ENCODE measurements at places on chromosomes 16 and 17.

DNA sequence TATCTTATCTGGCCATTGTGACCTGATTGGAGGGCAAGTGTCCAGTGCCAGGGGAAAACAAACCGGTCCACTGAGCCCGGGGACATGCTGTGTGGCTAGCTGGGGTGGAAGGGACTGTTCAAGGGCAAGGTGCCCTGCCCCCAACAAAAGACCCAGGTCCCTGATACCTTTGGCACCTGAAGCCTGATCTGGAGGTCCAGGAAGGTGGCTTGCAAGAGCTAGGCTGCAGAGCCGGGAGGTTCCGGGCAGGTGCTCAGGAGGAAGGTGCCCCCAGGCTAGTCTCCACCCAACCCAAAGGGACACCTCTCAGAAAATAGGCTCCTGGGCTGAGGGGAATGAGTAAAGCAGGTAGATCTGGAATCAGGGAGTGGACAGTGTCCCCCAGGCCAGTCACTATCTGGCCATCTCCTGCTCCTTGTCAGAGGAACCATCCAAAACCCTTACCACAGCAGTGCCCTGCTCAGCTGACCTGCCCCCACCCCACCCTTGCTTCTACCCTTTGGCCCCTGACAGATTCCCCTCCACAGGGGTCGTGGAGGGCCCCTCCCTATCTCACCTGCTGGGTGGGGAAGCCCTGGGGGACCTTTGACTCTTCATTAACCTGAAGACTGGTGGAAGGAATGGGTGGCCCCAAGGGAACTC lies 6.2 kb downstream of the NAT9 start:
- DNase-seq, result no peak

- peak; percentile 25 for DNase-seq
Observed at GRCh38 chr17:58391302-58391984, 25.9 kb downstream of the RNF43 start.

DNA sequence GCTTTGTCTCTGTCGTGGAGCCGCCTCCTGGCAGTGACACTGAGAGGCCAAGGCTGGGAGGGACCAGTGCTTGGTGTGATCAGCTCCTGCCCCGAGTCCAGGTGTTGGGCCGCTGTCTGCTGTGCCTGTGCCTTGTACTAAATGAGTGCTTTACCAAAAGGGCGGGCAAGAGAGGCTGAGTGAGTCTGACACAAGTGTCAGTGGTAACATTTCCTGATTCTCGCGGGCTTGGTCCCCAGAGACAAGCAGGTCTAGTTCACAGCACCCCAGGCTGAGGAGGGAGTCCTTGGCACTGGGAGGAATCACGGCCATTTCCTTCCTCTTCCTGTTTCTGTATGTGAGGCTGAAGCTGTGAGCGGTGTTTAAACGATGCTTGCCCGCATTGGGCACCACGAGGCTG lies 30.2 kb downstream of the PLD6 start:
- DNase-seq, result no peak

DNA sequence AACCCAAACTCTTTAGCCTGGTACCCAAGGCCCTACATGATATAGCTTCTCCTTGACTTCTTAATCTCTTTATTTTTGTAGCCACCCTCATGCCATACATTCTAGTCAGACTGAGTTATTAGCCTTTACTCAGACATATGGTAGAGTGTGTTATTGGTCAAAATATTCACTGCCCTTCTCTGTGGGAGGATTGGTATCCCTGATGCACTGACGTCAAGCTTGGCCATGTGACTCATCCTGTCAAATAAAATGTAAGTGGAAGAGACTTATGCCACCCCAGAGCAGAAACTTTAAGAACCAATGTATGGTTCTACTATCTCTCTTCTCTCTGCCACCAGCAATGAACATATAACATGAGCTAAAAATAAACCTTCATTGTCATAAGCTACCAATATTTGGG lies 12.2 kb upstream of the BEAN1 start:
- no peak for DNase-seq

- DNase-seq, result no peak
Observed at GRCh38 chr16:86286991-86287663, 223.2 kb upstream of the FOXF1 start.

GRCh38 chr16:86827521-86827920 lies 249.2 kb downstream of the FOXL1 start:
- no peak for DNase-seq

GRCh38 chr16:85686912-85687591 lies 1.7 kb downstream of the GINS2 start:
- DNase-seq, result no peak

GRCh38 chr17:14011740-14012405 lies 57.4 kb upstream of the COX10 start:
- DNase-seq, result no peak

GRCh38 chr16:73047536-73048291 lies at the start of gene ZFHX3:
Gene ZFHX3, minus strand, starts transcription at chr16:73048128. Its CDS starts 87,983 bp downstream, at chr16:72960145.
- peak; percentile 82 for DNase-seq

DNA sequence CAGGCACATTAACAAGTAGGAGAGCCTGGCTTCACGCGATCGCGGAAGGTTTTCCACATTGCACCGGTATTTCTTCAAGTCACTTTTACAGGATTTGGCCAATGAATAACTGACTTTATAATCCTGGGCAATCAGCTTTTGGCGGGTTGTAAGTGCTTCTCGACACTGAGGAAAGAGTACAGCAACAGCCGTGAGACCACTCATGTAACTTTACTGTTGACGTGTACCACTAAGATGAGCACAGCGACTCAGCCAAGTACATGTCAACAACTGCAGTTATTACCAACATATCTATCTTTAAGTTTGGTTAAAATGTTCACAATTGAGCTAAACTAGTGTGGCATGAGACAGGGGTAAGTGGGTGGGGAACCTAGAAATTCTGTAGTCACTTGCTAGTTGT lies 71.7 kb upstream of the CLEC18B start:
- no peak for DNase-seq

- DNase-seq, result no peak
Observed at GRCh38 chr17:27947005-27947406, 53.8 kb upstream of the LYRM9 start.

DNA sequence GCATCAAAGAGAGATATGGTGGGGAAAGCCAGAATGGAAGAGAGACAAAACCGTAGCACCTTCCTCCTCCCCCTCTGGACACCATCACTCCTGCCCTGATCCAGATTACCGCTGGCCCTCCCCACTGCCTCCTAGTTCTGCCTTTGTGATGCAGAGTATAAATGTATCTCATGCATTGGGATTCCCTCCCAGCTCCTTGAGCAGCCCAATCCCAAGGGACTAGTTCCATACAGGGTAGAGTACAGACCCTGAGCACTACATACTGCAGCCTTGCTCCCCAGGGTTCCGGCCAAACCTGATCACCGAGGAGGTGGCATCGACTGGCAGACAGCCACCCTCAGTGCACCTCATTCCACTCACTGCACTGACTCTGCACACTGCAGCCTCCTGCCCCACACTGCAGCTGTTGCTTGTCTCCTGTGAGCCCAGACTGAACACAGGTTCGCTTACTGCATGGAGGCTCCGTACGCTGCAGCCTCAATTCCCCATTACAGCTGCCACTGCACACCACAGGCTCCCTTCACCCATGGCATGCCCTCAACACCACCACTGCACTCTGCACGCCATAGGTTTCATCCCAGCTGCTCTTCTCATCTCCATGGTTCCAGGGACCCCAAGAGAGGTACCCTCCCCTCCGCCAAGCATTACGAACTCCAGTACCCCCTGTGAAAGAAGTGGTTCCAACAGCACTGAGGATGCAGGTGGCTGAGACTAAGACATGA lies 1.7 kb upstream of the THRA start:
- DNase-seq, result no peak

DNA sequence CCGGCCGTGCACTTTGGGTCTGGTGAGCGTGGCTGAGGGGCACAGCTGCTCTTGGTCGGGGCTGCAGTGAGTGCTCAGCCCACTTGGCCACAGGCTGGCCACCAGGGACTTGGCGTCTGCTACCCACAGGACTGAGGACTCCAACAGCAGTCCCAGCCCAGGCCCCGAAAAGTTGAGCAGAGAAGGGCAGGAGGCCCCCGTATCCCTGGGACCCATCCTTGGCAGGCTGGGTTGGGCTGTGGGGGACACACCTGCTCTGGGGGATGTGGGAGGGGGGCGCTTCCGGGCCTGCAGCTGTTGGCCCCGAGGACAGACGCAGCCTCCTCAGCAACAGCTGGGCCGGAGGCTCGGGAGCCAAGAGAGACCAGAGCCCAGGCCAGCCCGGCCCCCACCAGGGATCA lies 19.4 kb upstream of the SSTR5 start:
- DNase-seq, result no peak

DNA sequence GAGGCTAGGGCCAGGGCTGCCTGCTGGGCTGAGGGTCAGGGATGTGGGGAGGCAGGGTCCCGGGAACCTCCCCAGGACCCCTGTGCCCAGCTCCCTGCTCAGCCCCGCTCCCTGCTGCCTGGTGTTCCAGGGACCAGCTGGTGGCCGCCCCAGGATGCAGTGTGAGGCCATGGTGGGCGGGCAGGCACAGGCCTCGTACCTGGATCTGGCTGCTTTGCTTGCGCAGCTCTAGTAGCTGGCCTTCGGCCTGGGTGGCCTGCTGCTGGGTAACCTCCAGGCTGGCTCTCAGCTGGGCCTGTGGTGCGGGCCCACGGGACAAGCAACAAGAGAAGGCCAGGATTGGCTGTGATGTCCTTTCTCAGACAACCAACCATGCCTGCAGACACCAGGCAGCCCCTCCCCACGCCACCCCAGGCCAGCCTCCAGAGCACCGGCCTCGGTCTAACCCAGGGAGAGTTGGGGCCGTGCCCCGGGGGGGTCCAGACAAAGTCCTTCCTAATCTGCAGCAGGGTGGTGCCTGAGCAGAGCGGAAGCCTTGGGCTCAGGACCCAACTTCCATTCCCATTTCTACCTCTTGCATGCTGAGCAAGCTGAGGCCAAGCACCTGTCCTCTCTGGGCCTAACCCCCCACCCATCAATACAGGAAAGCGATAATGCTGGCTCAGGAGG lies 4.1 kb downstream of the TRIM65 start:
- DNase-seq, result no peak

DNA sequence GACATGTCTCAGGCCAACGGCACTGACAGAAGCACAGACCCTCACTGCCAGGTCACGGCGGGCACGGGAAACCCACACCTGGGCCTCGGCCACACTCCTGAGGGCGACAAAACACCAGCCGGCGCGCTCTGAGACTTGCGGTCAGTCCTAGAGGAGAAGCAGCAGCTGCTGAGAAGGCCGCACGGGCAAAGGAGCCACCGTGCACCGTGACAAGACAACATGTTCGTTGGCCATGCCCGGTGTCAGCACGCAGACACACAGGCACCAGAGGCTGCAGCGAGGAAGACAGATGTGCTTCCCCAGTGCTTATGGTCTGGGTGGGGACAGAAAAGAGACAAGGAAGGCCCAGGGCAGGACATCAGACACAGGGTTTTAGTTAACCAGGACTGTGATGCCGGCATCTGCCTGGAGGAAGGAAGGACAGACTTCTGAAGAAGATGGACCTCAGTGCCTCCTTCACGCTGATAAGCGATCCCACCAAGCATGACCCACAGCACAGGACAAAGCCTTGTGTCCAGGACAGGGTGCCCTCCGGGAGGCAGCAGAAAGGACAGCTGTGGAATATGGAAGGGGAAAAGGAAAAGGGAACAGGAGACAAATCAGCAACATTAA lies 84.0 kb downstream of the ANKRD11 start:
- no peak for DNase-seq

- DNase-seq, result no peak
Observed at GRCh38 chr17:57461082-57461481, 204.8 kb downstream of the MSI2 start.

DNA sequence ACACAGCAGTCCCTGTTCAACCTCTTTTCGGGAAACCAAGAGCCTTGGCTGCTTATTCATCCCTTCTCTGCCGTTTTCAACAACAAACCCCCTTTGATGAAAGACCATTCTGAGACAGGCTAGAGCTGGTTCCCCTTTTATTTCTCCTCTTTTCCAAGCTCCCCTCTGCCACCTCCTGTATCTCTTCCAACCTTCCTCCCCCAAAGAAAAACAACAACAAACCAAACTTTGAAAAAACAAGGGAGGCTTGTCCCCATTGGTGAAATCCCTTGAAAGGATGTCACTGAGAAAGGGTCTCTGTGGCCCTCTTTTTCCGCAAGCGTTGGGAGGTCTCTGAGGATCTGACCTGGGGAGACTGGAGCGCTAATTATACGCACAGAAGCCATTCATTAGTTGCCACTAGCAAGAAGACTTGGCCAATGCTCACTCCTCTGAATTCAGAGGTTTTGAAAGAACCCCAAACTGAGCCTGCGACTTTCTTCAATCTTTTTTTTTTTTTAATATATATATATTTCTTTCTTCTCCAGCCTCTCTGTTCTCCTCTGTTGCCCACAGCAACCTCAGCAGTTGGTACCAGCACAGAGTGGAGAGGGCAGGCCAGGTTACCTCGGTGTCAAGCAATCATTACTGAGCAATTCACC lies 101.4 kb downstream of the PITPNC1 start:
- no peak for DNase-seq

- DNase-seq, result no peak
Observed at GRCh38 chr16:72926177-72927070, 121.5 kb downstream of the ZFHX3 start.

DNA sequence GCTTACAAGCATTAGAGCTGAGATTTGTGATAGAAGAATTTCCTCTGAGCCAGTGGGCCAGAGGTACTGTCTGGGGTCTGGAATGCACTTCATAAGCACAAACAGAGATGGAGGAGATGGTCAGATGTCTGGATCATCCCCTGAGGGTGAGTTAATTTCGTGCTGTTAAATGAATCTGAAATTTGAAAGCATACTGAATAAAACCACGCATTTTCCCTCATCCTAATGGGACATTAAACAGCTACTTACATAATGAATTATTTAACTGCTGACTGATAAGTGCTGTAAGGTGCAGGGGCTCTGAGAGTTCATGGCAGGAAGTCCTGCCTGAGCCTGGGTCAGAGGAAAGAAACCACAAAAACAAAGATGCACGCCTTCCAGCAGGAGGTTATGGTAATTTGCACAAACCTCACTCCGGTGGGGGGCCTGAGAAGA lies 136.3 kb upstream of the XYLT1 start:
- no peak for DNase-seq

GRCh38 chr16:69703638-69704037 lies 22.7 kb downstream of the NQO1 start:
- no peak for DNase-seq

- no peak for DNase-seq
Observed at GRCh38 chr16:22240023-22240710, 34.1 kb downstream of the EEF2K start.

DNA sequence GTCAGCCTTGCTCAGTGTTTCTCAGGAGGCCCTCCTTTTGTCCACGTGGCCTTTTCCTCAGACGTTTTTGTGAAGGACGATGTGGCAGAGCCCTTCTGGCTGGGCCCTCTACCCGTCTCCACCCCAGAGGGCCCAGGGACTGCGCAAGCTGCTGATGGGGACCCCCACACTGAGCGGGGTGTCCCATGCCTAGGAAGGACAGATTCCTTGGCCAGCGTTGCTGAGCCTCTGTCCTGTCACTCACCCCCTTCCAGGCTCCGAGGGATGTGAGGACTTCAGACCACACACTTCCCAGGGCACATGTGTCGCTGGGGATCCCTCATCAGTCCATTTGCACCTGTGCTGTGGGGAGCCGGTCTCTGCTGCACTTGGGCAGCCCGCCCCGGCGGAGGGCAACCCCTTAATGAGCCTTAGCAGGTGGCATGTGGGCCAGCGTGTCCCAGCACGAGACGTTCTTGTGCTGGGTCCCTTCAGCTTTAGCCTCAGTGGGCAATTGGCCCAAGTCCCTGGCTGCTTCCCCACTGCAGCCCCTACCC lies 48.3 kb downstream of the NT5M start:
- no peak for DNase-seq

- DNase-seq, result no peak
Observed at GRCh38 chr17:3005696-3006095, 57.7 kb downstream of the OR1D5 start.

- DNase-seq, result no peak
Observed at GRCh38 chr17:71409712-71410111, 711.1 kb upstream of the SOX9 start.

Data from A673 (cell line).